ENCODE measurements at places on chromosomes 6 and 20. TPM values are rescaled to one million over a fixed set of nuclear protein-coding genes. Genes with fewer than 3 reads are reported as not detected.

The ITPR3 gene
- polyA plus RNA-seq, result 6.1 TPM

GRCh38 chr20:22729180-22729579 is 144.8 kb upstream of the FOXA2 start:
- no peak for DNase-seq

- no peak for DNase-seq
Measured at GRCh38 chr6:51019806-51020205, 201.1 kb downstream of the TFAP2B start.

- DNase-seq, result no peak
Measured at GRCh38 chr20:62603907-62604785, 38.2 kb upstream of the SLCO4A1 start.

GRCh38 chr6:40409716-40410397 is 177.3 kb downstream of the LRFN2 start:
- DNase-seq, result no peak

- DNase-seq, result no peak
Measured at GRCh38 chr6:100593522-100593921, 128.8 kb upstream of the SIM1 start.
